ENCODE measurements at places on chromosomes 11 and 22. TPM values are rescaled to one million over a fixed set of nuclear protein-coding genes. Genes with fewer than 3 reads are reported as not detected.

The NUP50 gene
- polyA plus RNA-seq, result 12.4 TPM

- no peak for DNase-seq
These were observed 27.7 kb downstream of the CACNA1I start for GRCh38 chr22:39598017-39598965.

The DSCAML1 gene
- polyA plus RNA-seq, result not detected

DNA sequence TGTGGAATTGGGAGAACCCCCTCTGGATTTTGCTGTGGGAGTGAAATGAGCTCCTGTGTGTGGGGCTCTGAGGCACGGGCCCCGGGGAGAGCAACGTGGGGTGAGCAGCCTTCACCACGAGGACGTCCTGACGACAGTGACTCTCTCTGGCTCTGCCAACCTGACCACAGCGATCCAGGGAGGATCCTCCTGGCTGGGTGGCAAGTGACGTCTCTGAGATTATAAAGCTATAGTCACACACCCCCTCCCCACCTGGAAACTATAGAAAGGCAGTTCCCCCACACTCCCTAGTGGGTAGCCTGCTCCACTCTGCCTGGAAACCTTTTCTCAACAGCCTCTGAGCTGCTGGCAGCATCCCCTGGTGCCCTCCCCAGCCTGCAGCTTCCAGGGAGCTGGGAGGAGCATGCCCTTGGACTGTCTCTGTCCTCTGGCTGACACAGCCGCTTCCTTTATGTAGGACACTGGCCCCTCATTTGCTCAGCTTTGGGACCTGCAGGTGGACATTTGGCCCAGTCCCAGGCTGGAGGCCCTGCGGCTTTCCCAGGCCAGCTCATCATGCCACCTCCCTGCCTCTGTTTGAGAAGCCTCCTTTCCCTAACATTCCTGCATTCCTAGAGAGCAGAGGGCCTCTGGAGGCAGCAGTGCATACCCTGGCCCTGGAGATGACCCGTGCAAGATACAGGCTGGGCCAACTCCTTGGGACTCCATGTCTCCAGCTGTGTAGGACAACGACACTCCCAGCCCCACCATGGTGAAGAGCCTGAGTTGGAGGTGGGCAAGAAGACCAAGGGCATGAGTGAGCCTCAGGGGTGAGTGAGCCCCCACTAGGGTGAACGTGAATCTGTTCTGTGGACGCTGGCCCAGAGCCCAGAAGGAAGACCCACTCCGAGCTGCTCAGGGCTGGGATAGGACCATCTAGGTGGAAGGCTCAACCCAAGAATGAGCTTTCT, 314.0 kb downstream of the NTM start:
- DNase-seq, result no peak

GRCh38 chr22:32916025-32916424, 114.5 kb downstream of the TIMP3 start:
- DNase-seq, result no peak

The OR6A2 gene
- polyA plus RNA-seq, result 0.04 TPM

DNA sequence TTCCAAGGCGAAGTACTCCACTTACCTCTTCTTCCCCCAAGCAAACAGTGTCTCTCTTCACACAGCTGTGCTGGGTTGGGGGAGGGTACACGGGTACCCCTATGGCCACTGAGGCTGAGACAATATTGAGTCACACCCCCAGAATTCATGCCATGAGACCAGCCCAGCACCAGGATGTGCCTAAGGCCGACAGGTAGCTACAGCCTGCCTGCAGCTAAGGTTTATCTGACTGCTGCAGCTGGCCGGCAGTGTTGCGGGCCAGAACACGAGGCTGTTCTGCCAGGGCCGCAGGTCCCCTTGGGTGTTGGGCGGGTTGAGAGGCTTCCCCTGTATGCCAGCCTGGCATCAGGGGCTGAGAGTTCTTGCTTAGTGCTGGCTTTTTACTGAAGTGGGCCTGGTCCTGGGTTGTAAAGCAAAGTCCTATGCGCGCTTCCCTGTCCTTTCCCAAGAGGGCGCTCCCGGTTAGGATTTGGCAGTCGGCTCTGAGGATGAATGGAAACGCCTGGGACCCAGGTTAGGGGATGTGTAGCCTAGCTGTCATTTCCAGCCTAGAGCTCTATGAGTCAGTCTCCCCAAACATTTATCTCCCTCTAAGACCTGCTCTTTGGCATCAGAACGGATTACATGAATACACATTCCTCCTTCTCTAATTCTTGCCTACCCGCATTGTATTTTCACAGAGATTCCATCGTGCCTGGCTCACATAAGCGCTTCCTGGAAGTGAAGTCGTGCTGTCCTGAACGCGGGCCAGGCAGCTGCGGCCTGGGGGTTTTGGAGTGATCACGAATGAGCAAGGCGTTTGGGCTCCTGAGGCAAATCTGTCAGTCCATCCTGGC, 7.1 kb downstream of the USP18 start:
- DNase-seq, result peak; percentile 96

The PLAAT5 gene
- polyA plus RNA-seq, result not detected

DNA sequence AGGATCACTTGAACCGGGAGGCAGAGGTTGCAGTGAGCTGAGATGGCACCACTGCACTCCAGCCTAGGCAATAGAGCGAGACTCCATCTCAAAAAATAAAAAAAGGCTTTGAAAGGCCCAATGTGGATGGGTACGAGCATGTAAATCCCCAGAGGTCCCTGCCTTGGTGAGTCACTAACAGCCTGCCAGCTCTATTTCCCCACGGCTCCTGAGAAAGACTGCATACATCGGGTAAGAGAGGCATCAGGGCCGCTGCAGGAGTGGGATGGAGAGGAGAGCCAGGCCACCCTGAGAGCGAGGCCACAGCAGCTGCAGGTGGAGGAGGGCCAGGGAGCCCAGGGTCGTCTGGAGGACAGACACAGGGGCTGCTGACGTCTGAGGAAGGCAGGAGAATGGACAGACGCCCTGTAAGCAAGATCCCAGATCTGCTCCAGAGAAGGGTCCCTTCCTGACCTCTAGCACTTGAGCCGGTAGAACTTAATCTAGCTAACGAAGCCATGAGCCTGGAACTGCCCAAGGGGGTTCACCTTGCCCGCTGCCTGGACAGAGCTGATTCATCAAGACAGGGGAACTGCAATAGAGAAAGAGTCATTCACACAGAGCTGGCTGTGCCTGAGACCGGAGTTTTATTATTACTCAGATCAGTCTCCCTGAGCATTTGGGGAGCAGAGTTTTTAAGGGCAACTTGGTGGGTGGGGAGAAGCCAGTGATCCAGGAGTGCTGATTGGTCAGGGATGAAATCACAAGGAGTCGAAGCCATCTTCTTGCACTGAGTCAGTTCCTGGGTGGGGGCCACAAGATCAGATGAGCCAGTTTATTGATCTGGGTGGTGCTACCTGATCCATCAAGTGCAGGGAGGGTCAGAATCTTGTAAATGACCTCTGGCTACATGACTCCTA, 5.1 kb upstream of the KRTAP5-9 start:
- no peak for DNase-seq

The FOLR1 gene
- 1.2 TPM for polyA plus RNA-seq

DNA sequence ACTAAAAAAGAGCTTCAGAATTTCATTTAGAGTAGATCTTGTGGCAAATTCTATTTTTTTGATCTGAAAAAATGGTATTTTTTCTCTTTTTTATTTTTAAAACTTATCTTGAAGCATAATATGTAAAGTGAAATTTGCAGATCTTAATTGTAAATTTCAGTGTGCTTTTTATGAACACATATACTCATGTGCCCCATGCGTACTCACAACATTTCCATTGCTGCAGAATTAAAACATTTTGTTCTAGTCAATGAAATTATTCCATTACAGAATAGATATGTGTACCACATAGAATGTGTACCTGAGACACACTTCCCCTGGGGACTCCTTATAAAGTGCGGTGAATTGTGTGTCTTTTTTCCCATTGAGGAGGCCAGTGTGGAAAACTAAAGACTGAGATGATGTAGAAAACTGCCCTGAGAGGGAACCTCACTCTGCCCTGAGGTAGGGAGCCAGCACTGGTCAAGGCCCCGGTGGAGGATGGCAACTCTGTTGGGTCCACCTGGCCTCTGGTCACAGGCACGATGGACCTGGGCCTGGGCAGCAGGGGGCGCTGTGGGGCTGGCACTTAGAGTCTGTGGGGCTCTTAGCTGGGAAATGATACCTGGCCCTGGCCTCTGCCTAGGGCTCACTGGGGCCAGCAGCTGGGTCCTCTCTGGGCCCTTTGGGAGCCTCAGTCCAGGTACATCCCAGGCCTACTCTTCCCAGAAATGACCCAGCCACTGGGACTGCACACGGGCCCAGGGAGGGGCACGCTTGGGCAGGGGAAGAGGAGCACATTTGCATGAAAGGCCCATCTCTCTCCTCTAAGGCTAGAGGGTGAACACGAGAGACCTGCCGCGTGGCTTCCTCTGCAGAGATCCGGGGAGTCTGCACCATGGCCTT, 77.9 kb upstream of the TOP3B start:
- no peak for DNase-seq

- no peak for DNase-seq
These were observed 67.3 kb upstream of the GRK3 start for GRCh38 chr22:25497181-25497641.

The KDM4E gene
- not detected for polyA plus RNA-seq

DNA sequence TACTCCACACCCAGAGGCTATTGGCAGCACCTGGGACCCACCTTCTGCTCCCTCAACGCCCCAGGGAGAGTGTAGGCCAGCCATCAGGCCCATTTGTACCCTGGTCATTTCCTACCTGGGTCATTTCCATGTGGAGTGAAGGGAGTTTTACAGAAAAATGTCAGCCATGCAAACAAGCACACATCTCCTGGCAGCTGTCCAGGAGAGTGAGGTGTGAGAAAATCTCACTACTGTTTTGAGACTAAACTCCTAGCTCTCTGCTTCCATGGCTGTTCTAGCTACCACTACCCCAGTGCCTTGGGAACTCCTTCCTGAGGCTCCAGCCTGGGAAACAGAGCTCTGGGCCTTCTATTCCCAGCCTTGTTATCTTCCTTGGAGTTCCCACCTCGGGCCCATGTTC, 2.8 kb upstream of the TMPRSS13 start:
- DNase-seq, result no peak

The DDT gene
- 87.3 TPM for polyA plus RNA-seq

DNA sequence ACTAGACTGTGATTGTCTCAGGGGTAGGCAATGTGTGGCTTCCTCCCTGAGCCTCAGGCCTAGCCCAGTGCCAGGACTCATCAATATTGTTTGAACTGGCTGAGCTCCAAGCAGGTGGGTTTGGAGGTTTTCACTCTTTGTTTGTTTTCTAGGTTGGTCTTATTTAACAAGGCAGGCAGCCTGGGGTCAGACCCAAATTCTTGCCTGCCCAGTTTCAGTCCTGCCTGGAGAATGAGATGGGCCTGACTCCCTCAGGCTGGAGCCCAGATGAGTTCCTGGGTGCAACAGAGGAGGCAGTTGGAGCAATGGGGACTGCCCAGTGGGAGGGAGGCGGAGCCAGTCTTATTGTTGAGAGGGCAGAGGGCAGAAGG, 28.3 kb upstream of the TP53I11 start:
- no peak for DNase-seq

The OR4A16 gene
- polyA plus RNA-seq, result not detected

DNA sequence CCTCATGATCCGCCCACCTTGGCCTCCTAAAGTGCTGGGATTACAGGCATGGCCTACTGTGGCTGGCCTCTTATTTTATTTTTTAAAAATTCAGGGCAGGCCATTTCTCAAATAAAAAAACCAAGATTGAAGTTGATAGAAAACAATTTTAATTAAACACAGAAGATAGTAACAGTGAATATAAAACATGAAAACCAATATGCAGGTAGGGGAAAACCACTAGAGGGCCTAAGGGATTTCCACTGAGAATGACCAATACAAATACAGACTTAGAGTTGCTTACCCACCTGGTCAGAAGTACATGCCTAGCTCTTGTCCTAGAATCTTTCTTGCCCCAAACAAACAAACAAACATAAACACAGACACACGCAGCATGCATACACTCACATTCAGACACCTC, 1.7 kb upstream of the RTCB start:
- DNase-seq, result no peak

Data from BJ (cell line).